ENCODE measurements at places on chromosomes 2 and 18. TPM values are rescaled to one million over a fixed set of nuclear protein-coding genes. Genes with fewer than 3 reads are reported as not detected.

Gene NIF3L1
- total RNA-seq = 32.9 TPM

Gene MAP2
- 7.1 TPM for total RNA-seq

Gene SLC35G4
- total RNA-seq = not detected

Gene RSAD2
- 0.40 TPM for total RNA-seq

Gene ZNF519
- total RNA-seq = 3.7 TPM

Gene HRH4
- total RNA-seq = 0.06 TPM

Gene OSBPL6
- 0.53 TPM for total RNA-seq

Gene CRYGA
- total RNA-seq = not detected

Gene VIT
- total RNA-seq = 0.12 TPM

Gene PAIP2B
- 0.26 TPM for total RNA-seq

Gene CCDC68
- total RNA-seq = 3.9 TPM

Gene CFAP210
- not detected for total RNA-seq

Gene SGO2
- total RNA-seq = 6.0 TPM

Gene COL4A3
- total RNA-seq = 16.2 TPM

Gene SMARCAL1
- 16.0 TPM for total RNA-seq

Gene RESP18
- total RNA-seq = not detected

Gene ELOA2
- not detected for total RNA-seq

Gene CAVIN2
- 17.4 TPM for total RNA-seq

Gene GPR17
- not detected for total RNA-seq

Gene HADHA
- 166 TPM for total RNA-seq

Gene CHRND
- not detected for total RNA-seq

Gene CD207
- total RNA-seq = not detected

Gene PLEKHM3
- 16.7 TPM for total RNA-seq

Data from aortic smooth muscle cell (primary cell).